Occipital lobe (tissue), 3 donors: ENCODE measurements at places on chromosomes 11 and 22. TPM values are rescaled to one million over a fixed set of nuclear protein-coding genes. Genes with fewer than 3 reads are reported as not detected.

Gene CCDC73
- not detected for total RNA-seq

Gene ISX
- total RNA-seq: not detected

Gene P4HA3
- total RNA-seq: not detected

DNA sequence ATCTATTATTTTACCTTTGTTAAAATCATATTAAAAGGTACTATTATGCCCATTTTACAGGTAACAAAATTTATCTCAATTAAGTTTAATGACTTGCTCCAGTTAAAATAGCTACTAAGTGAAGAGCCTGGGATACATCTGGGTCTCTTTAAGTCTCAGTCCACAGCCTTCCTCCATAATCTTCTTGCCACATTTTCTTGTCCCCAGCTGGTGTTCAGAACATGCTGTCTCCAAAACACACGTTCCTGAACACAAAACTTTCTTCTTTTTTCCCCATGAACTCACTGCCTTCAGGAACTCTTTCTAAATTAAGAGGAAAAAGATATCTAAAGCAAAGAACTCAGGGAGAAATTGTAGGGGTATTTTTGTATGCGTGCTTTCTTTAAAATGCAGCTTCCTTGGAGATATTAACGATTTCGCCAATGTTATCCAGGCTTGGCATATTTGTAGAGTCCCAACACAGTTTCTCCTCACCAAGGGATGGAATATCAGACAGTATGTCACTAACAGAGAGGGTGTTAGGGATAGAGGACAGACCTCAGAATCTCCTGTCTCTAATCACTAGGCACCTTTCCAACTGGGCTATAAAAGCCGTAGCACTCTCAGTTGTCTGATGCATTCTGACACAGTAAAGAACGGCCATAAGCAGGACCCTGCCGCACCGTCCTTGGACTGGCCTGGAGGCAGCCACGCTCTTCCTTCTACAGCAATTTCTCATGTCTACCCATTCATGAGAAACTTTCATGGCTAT is 232.8 kb upstream of the BLID start:
- no peak for DNase-seq

DNA sequence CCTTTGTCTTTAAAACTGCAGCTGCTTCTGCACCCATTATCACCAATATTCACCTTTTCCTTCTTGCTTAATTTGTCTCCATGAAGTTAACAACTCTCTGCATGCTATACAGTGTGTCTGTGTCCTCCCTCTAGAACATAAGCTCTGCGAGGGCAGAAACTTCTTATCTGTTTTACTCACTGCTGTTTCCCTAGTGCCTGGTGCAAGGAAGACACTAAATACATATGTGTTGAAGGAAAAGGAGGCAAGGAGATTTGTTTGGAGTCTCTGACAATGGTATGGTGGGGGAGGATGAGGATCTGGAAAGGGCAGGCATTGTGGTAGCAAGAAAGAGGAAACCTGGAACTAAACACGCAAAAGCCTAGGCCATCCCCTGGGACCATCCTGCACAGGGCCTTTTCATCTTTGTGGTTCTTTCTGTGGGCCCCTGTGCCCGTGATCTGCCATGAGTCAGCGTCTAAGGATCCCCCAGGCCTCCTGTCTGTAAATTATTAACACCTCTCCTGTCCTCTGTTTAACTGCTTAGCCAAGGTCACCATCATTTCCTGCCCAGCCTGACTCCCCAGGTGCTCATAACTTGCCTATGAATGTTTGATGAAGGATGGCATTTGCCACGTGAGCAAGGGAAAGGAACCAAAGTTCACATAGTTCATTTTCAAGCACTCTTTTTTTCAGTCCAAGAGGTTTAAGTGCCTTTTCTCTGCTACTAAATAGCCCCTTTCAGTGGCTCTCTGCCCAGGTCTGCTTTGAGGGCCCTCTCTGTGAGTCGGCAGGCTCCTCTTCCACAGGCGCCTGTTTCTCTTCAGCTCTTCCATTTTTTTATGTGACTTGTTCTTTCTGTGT is 131.1 kb downstream of the RASSF10 start:
- no peak for DNase-seq

- DNase-seq: no peak
Observed at GRCh38 chr22:18033204-18033998, 9.0 kb upstream of the MICAL3 start.
